ENCODE measurements at places on chromosomes 1 and 21.
A peak's percentile ranks its signal among the peaks of the same experiment; 100 is the strongest.

- no peak for DNase-seq
These were observed 197.6 kb upstream of the TMEM51 start for GRCh38 chr1:14955976-14956375.

GRCh38 chr1:173507205-173507846 is 30.2 kb downstream of the PRDX6 start:
- no peak for DNase-seq

DNA sequence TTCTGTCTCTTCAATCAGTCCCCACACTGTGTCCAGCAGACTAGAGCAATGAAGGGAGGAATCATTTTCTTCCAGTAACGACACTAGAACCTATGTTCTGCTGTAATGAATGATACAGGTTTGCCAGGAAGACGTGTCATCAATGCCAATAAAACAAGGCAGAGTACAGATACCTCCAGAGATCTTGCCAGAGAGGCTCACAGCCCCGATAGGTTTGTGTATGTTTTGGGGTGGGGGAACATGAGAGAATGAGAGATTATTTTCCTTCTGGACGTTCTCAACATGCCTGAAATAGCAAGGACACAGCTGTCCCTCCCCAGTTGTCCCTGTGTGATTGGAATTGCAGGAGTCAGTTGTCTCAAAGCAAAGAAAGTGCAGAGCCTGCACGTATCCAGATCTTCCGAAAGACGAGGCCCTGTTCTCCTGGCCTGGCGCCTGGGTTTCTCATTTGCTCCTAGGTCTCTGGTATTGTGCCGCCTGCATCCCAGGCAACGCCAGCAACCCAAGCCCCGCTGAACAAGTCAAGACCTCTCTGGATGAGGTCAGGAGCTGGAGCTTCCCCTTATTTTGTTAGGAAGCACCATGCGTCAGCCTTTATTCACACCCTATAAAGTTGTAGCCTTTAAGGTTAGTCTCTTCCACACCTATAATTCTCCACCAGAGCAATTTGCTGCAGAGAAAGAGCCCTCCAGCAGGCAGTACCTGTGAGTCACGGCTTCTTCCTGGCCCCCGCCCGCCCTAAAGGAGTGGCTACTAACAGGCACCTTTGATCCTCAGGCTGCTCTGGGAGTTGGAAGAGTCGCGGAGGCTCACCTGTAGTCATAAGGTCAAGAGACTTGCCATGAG is 130.5 kb downstream of the TOMM20 start:
- DNase-seq, result no peak

- DNase-seq, result no peak
These were observed 66.5 kb upstream of the ERRFI1 start for GRCh38 chr1:8092657-8093056.

- DNase-seq, result no peak
These were observed 218.1 kb upstream of the PKN2 start for GRCh38 chr1:88466011-88466410.

DNA sequence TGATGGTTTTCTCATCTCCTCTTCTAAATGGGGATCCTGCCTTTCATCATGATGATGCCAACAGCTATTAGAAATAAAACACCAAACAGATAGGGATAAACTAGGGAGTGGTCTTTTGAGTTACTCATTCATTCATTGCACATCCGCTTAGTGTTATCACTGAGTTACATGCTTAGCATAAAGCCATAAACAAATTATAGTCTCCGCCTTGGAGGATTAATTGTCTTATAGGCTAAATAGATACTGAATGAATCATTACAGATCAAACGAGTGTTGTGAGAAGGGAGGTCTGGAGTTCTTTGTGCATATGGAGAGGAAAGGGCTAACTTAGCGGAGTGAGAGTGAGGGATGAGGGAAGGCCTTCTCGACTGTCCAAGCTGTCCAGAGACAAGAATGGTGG is 19.8 kb upstream of the GUCA2B start:
- no peak for DNase-seq

- no peak for DNase-seq
These were observed 1122.5 kb downstream of the NCAM2 start for GRCh38 chr21:22120616-22121266.

DNA sequence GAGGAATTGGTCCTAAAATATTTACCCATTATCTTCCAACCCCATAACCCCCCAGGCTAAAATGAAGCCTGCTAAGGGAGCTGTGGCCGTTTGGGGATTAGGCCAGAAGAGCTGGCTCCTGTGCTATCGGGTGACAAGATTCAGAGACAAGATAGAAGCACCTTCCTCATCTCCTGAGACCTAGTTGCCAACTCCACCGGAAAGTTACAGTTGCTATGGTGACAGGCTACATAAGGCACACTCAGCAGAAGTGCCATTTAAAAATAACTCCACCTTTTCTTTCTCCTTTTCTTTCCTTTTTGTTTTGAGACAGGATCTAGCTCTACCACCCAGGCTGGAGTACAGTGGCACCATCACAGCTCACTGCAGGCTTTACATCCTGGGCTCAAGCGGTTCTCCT is 43.6 kb upstream of the ROR1 start:
- DNase-seq, result no peak

GRCh38 chr1:217946511-217946910 is 315.4 kb downstream of the SPATA17 start:
- no peak for DNase-seq

GRCh38 chr21:14243874-14244273 is 27.9 kb downstream of the RBM11 start:
- DNase-seq, result no peak

- DNase-seq, result peak; percentile 65
These were observed 70.3 kb downstream of the PIK3CD start for GRCh38 chr1:9721606-9722377.

DNA sequence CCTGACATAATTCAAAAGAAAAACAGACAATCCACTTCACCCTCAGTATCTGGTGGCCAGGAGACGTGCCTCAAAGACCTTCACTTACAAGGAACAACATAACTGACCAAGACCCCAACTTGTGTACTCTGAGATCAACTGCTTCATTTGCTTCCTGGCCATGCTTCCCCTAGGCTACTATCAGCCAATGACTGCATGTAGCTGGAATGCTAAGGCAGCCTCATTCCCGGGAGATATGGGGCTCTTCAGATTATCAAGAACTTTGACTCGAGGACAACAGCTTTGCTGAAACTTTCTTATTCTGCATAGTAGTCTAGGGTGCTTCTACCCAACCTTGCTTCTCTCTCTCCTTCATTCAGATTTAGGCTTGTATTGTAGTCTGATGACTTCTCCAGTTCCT is 11.7 kb upstream of the UCK2 start:
- DNase-seq, result no peak

DNA sequence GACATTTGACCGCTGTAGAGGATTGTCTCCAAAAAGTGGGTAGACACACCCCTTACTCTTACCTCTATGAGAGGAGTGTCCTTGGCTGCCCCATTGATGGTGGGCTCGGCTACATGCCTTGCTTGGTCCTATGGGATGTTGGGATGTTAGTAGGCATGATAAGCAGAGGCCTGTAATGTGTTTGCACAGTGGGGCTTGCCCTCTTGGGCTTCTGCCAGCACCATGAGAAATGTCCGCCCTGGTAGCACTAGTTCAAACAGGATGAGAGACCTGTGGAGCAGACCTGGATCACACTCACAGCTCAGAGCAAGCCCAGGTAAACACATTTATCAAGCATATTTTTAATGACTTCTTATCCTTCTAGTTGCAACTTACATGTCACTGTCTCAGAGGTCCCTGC is 54.2 kb downstream of the SH3GLB1 start:
- no peak for DNase-seq

- no peak for DNase-seq
These were observed 115.0 kb upstream of the TMPRSS2 start for GRCh38 chr21:41622831-41623548.

GRCh38 chr1:155022927-155023236 is 10.7 kb downstream of the DCST2 start:
- DNase-seq, result no peak

DNA sequence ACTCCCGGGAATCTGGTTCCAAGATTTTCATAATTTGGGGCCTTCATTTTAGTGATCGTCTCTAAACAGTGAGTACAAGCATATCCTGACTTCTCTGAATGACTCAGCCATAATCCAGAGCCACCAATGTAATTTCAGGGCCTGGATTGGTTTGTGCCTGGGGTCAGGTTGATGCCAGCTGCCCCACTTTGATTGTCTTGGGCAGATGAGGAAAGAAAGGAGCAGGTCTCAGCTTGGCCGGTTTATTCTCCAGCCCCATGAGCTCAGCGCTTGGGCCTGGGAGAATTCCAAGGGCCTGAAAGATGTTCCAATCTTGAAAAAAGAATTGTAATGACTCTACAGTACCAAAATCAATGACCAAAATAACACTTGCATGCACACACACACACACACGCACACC is 71.2 kb upstream of the ECE1 start:
- DNase-seq, result no peak

DNA sequence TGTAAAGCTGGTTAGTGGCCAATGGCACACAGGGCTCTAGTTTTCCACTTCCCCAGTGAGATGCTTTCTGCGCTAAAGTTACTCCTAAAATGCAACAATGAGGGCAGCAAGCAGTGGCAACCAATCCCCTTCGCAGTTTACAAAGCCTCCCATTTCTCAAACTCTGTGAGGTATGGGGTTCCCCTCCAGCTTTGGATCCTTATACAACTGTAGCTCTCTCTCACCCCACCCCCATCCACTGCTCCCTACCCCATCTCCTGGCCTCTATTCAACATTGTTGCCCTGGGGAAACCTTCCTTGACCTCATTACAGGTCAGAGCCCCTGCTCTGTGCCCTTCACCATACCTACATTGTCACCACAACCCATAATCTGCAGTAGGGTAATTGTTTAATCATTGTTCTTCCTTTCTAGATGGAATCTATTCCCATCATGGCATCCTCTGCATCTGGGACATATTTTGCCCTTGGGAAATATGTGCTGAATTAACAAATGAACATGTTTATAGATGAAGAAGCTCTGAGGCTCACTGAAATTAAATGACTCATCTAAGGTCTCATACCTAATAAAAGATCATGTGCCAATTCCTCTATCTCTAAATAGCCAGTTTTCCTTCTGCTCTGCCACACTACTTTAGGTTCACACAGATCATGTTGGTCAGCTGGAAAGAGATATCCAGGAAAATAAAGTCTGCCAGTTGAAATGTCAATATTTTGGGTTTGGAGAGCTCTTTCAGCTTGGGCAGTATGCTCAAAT is 12.6 kb downstream of the KIAA0040 start:
- DNase-seq, result no peak

GRCh38 chr1:179253286-179253972 is 24.0 kb upstream of the ABL2 start:
- DNase-seq, result no peak

- no peak for DNase-seq
These were observed 14.1 kb upstream of the DEGS1 start for GRCh38 chr1:224168859-224169380.

- no peak for DNase-seq
These were observed 12.2 kb downstream of the ATP1A4 start for GRCh38 chr1:160163615-160164014.

GRCh38 chr21:43371786-43372185 is 55.1 kb downstream of the SIK1 start:
- no peak for DNase-seq

DNA sequence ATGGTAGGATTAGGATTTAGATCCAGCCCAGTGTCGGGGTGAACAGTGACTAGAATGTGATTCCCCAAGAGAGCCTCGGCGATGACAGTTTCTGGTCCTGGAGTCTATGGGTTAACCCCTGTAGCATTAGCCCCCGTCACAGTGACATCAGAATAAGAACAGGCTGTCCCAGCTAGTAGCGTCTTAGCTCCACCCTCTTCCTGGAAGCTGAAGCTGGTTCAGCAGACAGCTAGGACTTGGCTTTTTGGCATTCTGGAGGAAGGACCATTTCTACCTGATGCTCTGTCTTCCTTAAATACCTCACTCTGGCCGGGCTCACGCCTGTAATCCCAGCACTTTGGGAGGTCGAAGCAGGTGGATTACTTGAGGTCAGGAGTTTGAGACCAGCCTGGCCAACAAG is 5.0 kb downstream of the NDUFS2 start:
- no peak for DNase-seq

- DNase-seq, result no peak
These were observed 3.9 kb upstream of the OLFML3 start for GRCh38 chr1:113975211-113975895.

DNA sequence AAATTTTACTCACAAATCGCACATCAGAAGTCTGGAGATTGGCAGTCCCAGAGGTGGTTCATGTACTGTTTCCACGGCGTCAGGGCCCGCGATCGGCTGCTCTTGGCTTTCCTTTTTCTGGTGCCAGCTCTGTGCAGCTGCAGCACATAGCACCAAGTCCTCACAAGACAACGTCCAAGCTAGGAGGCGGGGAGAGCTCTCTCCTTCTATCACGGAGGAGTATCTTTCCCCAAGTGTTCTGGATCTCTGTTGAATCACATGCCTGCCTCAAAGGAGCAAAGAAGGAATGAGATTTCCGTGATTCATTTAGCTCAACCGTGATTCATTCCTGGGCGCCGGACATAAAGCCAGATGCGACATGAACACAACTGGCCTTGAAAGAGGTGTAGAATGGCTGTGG is 25.5 kb downstream of the MT1HL1 start:
- DNase-seq, result no peak

GRCh38 chr1:221306239-221306638 is 427.0 kb downstream of the HLX start:
- DNase-seq, result no peak

- DNase-seq, result no peak
These were observed 159.0 kb upstream of the ZC3H12A start for GRCh38 chr1:37315371-37315846.

DNA sequence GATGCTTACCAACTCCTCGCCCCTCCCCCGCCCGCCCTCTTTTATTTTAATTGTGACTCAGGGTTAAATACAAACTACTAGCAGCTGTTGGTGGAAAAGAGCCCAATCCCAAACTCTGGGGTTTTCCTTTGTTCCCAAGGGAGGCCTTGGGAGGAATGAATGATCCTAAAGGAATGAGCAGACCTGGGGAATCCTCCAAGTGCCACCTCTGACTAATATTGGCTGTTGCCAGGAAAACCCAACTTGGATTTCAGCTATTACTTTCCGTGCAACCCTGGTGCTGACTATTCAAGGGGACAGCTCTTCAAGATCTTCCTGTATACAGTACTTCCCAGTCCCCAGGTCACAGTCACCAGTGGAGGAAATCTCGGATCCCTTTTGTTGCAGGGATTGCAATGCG is 1.3 kb upstream of the S100A10 start:
- no peak for DNase-seq

DNA sequence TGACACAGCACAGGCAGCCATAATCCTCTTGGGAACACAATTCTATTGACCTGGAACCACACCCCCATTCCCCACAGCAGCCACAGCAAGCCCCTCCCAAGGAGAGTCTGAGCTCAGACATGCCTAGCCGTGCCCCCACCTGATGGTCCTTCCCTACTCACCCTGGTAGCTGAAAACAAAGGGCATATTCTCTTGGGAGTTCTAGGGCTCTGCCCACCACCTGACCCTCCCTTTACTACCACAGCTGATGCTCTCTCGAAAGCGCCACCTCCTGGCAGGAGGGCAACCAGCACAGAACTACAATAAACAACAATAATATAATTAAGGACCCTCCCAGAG is 184.8 kb upstream of the COA6 start:
- no peak for DNase-seq

Data from effector memory CD4-positive, alpha-beta T cell (primary cell).